ENCODE measurements at places on chromosomes 2 and 18. TPM values are rescaled to one million over a fixed set of nuclear protein-coding genes. Genes with fewer than 3 reads are reported as not detected.

SEPTIN10 gene
- total RNA-seq: 101 TPM

PSMA8 gene
- total RNA-seq: not detected

DPP4 gene
- total RNA-seq: 256 TPM

GRCh38 chr2:1606046-1606400 is 138.3 kb downstream of the PXDN start:
- peak; percentile 67 for DNase-seq

GRCh38 chr2:60551240-60552077 is 2.0 kb downstream of the BCL11A start:
- peak; percentile 80 for DNase-seq

- no peak for DNase-seq
Measured at GRCh38 chr2:108370080-108370479, 7.7 kb upstream of the SULT1C4 start.

- no peak for DNase-seq
Measured at GRCh38 chr18:39799006-39799405, 2156.0 kb upstream of the PIK3C3 start.

DNA sequence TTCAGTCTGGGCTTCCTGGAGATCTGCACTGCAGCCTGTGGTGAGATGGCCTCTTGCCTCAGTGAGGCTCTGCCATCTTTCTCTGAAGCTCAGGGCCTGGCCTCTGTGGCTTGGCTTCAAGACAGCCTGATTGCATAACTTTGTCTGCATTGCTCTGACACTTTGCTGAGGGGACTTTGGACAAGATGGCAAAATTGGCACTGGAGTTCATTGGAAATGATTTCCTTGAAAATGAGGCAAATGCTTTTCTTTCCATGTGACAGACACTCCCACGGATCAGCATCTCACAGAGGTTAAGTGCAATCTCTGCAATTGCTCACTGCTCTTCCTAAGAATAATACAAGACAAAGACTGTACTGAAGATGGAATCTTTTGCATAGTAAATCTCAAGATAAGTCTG is 166.8 kb downstream of the KCNS3 start:
- no peak for DNase-seq

DNA sequence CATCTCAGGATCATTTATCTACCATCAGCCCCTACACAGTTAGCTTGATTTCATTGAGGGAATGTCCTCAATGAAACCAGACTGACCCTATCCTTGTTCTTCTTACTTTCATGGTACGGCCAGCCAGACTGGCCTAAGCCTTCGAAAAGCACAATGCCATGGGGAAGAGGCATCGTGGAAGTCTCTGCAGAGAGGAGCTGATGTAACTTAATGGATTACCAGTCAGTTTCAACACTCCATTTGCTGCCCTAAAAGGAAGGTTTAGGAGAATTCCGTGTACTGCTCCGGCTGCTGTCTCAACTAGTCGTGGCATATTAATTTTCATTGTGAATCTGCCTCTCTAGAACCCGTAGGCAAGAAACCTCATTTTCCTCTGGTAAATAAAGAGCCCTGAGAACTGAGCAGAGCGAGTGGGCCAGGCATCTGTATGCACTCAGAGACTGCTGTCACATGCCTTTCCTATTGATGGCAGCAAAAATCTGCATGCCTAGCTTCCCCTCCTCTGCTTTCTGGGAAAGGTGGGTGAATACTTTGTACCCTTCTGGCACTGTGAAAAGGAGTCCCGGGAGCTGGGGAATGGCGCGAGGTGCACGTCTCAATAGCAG is 184.9 kb downstream of the KLHL29 start:
- peak; percentile 4 for DNase-seq

DNA sequence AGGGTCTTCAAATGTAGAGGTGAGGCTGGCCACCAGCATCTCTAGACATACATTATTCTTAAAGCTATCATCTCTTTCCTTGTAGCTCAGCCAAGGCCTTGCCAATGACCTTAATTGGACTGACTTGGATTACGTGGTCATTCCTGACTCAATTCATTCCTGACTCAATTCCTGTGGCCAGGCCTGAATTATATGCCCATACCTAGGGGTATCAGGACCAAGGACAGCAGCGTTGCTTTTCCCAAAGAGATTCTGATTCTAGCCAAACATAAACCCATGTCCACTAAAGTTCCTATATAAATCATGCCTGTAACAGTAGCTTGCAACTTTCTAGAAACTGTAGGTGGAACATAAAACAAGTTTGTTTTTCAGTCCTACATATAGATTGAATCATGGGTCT is 231.7 kb downstream of the ARL6IP6 start:
- DNase-seq: no peak

- no peak for DNase-seq
Measured at GRCh38 chr2:42220566-42220965, 51.4 kb downstream of the EML4 start.

DNA sequence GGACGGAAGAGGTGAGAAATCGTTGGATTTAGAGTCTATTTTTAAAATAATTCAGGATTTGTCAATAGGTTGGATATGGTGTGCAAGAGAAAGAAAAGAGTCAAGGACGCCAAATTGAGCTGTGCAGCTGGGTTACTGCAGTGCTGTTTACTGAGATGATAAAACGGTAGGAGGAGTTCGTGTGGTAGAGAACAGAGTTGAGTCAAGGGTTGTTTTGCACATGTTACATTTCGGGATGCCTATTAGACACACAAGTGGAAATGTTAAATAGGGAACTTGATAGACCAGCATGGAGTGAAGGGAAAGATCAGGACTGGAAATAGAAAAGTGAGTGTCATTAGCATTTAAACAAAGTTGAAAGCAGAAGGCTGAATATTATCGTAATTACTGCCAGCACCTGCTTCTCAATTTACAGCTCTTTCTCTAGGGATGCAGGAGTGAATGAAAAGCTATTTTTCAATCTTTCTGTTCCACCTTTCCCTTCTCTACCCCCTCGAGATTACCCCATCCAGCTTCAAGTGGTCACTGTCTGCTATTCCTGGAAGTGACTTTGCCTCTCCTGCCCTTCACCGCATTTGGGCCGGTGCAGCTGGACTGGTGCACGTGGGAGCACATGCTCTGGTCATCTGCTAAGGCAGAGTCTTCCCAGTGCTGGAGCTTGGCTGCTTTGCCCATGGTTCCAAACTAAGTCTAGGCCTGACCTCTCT is 30.3 kb downstream of the GPR75 start:
- DNase-seq: no peak

Measured in osteoblast (primary cell).